Cortex of kidney (tissue), 1 donor: ENCODE measurements at places on chromosomes 6 and 20.

DNA sequence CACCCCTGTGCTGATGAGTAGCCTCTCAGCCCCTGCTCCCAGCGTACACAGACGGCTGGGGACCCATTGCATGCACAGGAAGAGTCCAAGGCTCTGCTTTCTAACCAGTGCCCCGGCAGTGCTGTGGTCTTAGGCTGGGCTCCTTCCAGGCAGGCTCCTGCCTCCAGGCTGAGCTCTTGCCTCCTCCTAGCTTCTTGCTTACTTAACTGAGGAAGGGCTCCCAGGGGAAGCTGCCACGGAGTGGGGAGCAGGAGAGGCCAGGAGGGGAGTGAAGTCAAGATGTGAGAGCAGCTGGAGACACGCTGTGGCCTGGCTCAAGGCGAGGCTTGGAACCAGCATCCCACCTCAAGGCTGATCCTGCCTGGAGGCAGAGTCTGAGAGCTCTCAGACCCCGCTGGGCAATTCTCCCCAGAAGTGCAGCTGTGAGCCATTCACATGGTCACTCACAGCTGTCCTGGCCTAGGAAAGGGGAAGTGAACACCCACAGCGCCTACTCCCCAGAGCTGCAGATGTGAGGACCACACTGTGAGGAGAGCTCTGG lies 141.0 kb downstream of the TBXT start:
- no peak for DNase-seq

DNA sequence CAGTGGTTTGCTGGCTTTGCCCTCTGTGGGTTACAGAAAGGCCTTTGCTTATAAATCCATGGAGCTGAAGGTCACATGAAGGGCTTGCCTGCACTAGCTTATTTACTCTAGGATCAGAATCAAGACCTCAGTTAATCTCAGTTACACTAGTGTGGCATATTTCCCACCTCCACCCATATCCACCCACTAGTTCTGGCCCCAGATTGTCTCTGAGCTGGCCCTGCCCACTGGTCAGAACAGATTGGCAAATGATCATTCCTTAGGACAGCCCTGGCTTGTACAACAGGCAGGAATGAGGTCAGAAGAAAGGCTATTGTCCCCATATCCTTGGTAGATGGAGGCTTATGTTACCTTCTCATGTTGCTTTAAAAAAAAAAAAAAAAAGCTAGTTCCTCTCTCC lies 33.3 kb upstream of the SASH1 start:
- no peak for DNase-seq

- DNase-seq: no peak
Measured at GRCh38 chr6:16345449-16346330, 107.3 kb downstream of the GMPR start.

DNA sequence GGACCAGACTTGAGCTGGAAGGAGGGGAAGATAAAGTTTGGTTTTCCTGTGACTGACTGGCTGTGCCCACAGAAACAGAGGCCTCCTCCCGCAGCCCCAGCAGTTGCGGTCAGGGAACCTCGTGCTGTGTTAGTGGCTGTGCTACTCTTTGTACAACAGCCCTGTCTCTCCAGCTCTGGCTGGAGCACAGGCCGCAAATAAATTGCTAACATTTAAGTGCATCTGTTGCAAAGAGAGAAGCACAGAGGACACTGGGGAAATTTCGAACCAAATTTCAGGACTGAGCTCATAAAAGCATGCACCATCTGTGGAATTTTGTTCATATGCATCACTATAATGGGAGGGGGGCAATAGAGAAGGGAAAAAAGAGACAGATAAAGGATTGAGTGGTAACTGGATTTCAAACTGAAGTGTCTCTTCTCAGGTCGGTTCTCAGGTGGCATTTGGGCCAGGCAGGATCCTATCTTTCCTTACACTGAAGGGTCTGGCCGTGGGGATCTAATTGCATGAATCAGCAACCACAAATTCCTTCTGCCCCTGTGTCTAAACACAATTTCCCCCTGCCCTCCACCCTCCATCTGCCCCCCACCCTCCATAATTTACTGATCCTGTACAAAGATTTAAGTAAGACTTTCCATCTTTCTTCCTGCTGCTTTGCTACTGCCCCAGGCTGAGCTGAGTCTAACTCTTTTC lies 88.9 kb upstream of the ATXN1 start:
- DNase-seq: no peak

DNA sequence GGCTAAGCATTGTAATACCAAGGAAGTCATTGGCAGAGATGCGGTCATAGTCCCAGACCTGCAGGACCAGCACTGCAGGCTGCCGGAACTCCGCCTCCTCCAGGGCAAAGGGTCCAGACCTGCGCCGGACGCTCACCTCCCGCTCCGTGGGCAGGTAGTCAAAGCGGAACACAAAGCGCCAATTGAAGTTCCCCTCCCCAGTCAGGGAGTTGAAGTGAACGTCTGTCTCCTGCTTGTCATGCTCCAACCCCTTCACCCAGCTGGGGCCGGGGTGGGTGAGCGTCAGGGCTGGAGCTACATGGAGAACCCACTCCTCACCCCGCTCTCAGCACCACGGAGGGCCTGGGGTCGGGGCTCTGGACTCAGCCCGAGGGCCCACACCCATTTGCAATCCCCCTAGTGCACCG lies 18.2 kb downstream of the ERGIC3 start:
- no peak for DNase-seq

DNA sequence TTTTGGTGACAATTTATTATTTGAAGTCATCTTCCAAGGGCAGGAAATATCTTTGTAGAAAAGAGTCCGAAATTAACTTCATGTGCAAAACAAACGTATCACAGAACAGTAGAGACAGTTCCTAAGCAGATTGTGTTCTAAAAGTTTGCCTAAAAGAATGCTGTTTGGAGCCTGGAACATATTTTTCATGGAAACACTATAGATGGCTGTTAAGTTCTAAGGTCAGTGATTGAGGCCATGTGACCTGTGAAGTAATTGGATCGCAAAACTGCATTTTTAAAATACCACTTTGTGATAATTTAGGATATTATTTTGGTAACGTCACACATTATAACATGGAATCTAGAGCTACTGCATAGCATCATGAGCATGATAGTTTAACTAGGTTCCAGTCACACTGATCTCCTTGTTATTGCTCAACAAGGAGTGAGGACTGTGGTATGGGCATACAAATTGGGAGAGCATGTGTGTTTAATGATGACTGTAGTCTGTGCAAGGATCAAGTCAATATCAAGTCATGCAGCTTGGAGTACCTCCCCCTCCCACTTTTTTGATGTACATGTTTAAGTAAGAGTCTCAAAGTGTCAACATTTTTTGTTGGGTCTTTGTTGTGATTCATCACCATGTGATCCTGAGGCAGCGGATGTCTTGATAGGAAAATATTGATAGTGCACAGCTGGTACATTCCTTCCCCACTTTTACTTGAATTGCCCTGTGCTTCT lies 609.3 kb upstream of the CITED2 start:
- DNase-seq: no peak

DNA sequence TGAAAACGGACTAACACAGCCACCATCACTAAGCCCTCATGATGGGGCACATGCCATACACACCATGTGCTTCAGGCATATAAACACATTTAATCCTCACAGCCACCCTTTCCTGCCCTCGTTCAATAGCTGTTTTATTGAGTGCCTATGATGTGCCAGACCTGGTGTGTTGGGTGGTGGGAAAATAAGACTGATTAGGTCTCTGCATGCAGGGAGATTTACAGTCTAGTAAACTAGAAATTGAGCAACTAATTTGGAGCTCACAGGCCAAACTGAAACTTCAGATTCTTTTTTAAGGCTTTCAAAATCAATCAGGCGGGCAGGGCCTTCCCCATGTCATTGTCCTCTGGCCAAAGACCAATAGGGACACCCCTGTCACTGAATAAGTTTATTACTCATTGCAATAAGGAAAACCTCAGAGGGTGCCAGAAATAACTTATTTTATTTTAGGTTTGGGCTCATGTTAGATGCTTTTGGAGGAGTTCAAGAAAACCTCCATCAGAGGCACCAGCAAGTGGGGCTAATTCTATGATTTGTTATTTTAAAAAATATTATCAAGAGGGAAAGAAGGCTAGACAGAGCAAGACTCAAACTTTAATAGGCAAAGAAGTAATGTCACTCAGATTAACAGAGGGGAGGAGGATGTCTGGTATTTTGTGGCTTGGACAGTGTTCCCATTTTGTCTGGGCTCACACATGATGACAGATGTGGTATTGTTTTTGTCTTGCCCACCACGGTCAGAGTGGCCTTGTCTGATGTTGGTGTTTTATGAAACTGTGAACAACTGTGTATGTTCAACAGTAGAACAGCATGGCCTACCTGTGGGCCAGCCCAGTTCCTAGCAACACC lies 12.0 kb downstream of the ZFP64 start:
- no peak for DNase-seq

- DNase-seq: no peak
Measured at GRCh38 chr6:105713474-105714118, 310.7 kb upstream of the PREP start.

DNA sequence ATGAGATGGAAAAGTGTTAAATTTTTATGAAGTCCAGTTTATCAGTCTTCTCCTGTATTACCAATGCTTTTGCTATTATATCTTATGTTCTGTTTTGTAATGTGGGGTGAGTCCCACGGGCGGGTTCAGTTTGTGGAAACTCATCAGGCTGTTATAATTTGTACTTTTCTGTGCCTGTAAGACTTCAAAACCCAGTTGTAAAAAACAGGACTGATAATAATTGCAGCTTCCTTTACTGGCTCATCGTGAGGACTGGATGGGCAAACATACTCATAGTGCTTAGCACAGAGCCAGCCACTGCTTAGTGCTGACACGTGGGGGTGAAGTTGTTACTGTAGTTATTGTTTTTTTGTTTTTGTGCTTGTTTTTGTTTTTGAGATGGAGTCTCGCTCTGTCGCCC lies 45.6 kb downstream of the TGM2 start:
- no peak for DNase-seq

- DNase-seq: no peak
Measured at GRCh38 chr20:112396-112795, 24.9 kb downstream of the DEFB125 start.

DNA sequence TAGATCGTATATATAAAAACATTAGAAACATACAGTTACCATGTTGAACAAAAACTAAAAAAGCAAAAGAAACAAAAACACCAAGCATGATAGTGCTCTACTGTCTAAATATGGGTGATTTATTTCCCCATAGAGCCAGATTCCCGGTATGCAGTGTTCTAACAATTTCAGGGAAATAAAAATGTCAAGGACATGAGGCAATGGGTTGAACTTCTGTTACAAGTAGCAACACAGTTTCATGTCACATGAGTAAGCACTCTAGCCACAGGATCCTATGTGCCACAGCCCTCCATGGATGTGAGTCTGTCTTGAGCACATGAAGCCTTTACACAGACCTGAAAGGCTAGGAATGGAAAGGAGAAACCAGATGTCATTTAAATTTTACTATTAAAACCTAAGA lies 96.0 kb downstream of the MAP3K5 start:
- DNase-seq: no peak

DNA sequence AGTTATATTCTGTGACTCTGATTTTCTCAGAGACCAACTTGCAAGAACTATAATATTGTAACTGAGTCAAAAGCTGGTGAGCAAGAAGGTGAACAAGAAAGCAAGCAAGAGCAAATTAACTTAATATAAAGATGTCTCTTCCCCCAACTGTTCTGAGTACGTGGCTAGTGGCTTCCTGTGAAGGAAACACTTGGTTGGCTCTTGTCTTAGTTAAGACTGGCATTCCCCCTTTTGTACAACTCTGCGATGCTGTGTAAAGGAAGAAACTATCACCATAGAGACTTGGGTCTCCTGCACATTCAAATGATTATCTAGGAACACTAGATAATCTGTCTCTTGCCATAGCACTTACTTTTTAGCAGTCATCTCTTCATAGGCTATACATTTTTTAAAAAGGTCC lies 47.3 kb upstream of the TNFAIP3 start:
- no peak for DNase-seq
